ENCODE measurements at places on chromosomes 3 and 15.

- peaks cover 14% of the 10 kb centered on the region for H3K4me1 ChIP-seq
- H3K27me3 ChIP-seq = no peaks in the 10 kb centered on the region
- no peak overlapping the region for H3K4me3 ChIP-seq
- H3K27ac ChIP-seq = no peak overlapping the region
- H3K36me3 ChIP-seq = peaks cover 14% of the 10 kb centered on the region
- no peak for DNase-seq
Measured at GRCh38 chr3:131976448-131976847, 58.4 kb downstream of the CPNE4 start.

- H3K36me3 ChIP-seq = no peaks in the 10 kb centered on the region
- no peak overlapping the region for H3K4me3 ChIP-seq
- no peak for DNase-seq
- no peaks in the 10 kb centered on the region for H3K27me3 ChIP-seq
Measured at GRCh38 chr15:41690636-41691035, 30.4 kb downstream of the MGA start.

GRCh38 chr3:107989661-107990060 lies 101.2 kb downstream of the CD47 start:
- peaks cover 70% of the 10 kb centered on the region for H3K4me1 ChIP-seq
- peaks cover 29% of the 10 kb centered on the region for H3K36me3 ChIP-seq
- H3K27me3 ChIP-seq = no peaks in the 10 kb centered on the region
- no peak overlapping the region for H3K27ac ChIP-seq
- no peak overlapping the region for H3K4me3 ChIP-seq

GRCh38 chr15:42018306-42019224 lies 2.3 kb downstream of the PLA2G4E start:
- H3K4me3 ChIP-seq = no peak overlapping the region
- no peaks in the 10 kb centered on the region for H3K36me3 ChIP-seq
- DNase-seq = no peak
- peaks cover 27% of the 10 kb centered on the region for H3K27me3 ChIP-seq

GRCh38 chr3:47536967-47537366 lies 23.5 kb upstream of the ELP6 start:
- no peak overlapping the region for H3K27ac ChIP-seq
- H3K4me1 ChIP-seq = no peaks in the 10 kb centered on the region
- DNase-seq = no peak
- peaks cover 3% of the 10 kb centered on the region for H3K36me3 ChIP-seq
- peaks cover 25% of the 10 kb centered on the region for H3K27me3 ChIP-seq
- no peak overlapping the region for H3K4me3 ChIP-seq

- H3K4me1 ChIP-seq = no peaks in the 10 kb centered on the region
- H3K4me3 ChIP-seq = no peak overlapping the region
- DNase-seq = no peak
- H3K27me3 ChIP-seq = no peaks in the 10 kb centered on the region
Measured at GRCh38 chr15:75136758-75137157, 64.9 kb upstream of the C15orf39 start.
